Dermis blood vessel endothelial cell (primary cell): ENCODE measurements at places on chromosomes 7 and 10. TPM values are rescaled to one million over a fixed set of nuclear protein-coding genes. Genes with fewer than 3 reads are reported as not detected.

- peak; percentile 86 for DNase-seq
These were observed 128.0 kb downstream of the ZMIZ1 start for GRCh38 chr10:79196470-79197461.

VAX1 gene
- not detected in 2 replicates for total RNA-seq

DNA sequence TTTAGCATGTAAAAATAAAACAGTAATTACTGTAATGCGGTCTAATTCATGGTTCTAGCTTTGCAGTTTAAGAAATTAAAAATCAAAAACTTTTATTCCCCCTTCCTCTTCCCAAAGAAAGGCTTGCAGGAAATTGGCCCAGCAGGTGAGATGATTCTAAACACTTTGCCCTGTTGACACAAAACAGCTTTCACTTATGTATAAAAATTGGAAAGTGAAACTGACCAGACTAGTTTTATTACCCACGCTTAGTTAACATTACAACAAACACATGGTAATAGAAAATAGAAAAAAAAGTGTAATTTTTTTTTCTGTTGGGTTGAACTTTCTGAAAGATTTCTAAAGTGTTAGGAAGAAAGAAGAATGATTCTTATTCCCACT lies 1.2 kb upstream of the CCDC6 start:
- DNase-seq = no peak

GRCh38 chr7:51592842-51593599 lies 276.4 kb upstream of the COBL start:
- DNase-seq = no peak

DNA sequence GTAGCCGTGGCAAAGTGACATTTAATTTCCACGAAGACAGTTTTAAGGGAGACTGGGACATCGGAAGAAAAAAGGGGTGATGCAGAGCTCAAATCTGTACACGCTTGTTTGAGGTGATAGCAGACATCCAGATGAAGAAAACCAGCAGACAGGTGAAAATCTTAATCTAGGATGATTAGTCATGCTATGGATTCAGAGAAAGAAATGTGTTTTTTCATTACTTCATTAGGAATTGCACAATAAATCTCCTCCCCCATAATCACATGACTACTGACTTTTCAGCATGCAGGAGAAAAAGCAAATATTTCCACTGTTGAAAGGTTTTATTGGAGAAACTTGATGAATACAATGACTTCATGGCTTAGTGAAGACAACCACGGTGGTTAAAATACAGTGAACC lies 2.5 kb downstream of the NUDT5 start:
- no peak for DNase-seq

HEPACAM2 gene
- not detected in 2 replicates for total RNA-seq

DNA sequence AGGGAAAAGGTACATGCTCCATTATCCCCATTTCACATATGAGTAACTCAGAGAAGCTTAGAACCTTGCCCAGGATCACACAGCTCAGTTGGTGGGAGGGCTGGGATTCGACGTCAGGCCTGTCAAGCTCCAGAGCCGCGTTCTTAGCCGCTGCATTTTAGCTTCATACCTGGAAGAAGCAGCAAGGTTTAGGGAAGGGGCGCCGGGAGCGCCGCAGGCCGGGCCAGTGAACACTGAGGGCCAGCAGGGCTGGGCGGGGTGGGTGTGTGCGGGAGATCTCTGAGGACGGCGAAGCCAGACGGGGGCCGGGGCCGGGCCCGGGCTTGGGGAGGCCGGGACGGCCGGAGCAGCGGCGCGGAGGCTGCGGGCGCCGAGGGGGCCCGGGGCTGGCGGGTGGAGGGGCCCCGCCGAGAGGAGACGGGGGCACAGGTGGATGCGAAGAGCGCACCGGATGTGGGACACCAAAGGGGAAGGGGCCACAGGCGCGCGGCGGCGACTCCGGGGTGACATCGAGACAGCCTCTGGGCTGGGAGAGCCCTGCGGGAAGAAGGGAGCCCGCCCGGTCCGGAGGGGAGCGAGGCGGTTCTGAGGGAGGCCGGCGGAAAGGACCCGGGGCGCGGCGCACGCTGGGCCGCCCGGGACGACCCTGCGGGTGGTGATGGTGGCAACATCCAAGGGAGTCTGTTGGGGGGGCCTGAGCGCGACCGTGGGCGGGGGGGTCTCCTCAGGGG lies 498 bp downstream of the NDST2 start:
- DNase-seq = peak; percentile 36

- DNase-seq = no peak
These were observed 258.4 kb upstream of the FZD1 start for GRCh38 chr7:91005841-91006240.

TSPAN12 gene
- total RNA-seq = 74.5 and 83.4 TPM in 2 replicates

DNA sequence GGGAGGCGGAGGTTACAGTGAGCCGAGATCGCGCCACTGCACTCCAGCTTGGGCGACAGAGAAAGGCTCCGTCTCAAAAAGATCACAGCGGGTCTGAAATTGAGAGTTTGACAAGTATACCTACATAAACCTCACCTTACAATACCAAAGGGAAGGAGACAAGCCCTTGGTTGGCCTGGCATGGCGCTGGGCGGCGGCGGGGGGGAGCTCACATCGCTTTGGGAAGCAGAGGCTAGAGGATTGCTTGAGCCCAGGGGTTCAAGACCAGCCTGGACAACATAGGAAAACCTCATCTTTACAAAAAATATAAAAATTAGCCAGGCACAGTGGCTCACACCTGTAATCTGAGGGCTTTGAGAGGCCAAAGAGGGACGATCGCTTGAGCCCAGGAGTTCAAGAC lies 1.1 kb upstream of the ARPC1A start:
- DNase-seq = no peak

DNA sequence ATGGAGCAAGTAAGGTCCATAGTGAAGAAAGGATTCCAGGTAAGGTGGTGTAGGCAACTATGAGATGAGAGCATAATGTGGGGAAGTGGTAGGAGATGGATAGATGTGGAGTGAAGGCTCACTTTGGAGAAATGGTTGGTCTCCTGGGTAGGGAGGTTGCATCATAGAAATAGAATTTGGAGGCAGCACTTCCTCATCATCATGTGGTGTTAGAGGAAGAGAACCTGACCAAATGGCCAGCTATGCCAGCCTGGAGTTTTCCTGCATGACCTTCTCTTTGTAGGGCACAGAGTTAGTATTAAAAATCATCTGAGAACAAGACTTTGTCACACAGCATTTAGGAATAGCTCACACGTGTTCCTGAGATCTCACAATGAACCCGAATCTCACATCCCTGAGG lies 126.7 kb upstream of the CXCL12 start:
- DNase-seq = no peak

GRCh38 chr10:22053048-22053447 lies 49.5 kb upstream of the DNAJC1 start:
- DNase-seq = no peak

DNA sequence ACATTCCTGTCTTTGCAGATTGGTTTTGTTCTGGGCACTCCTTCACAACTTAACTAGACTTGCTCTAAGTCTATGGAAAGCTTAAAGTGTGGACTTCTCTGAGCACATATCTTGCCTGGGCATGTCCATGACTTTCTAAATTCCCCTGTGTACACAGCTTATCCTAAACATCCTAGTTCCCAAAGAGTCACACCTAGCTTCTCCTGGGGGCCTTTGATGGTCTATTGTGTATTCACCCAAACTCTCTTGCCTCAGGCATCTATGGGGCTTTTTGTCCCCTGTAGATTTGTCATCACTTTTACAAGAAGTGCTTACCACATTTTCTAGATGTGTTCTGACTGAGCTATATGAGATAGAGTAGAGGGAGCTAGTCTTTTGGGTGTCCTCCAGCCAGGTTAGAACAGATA lies 12.2 kb upstream of the ZNF488 start:
- DNase-seq = no peak

NPC1L1 gene
- not detected in 2 replicates for total RNA-seq

GIMAP2 gene
- 75.9 and 87.0 TPM in 2 replicates for total RNA-seq

DNA sequence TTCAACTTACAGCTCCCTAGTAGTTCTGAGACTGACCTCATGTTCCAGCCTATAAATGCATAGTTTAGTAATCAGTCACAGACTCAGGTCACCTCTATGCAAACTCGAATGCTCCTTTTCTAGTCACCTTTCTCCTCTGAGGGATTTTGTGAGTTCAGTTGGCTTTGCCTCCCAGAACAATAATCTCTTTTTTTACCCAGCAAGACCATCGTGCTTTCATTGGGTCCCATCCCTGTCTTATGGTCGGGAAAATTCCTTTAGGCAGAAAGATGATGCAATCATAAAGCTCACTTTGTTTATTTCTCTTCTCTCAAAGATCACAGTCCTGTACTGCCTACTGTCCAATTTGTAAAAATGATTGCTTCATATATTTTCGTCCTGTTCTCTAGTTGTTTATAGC lies 38.4 kb downstream of the TWIST1 start:
- DNase-seq = no peak

DNA sequence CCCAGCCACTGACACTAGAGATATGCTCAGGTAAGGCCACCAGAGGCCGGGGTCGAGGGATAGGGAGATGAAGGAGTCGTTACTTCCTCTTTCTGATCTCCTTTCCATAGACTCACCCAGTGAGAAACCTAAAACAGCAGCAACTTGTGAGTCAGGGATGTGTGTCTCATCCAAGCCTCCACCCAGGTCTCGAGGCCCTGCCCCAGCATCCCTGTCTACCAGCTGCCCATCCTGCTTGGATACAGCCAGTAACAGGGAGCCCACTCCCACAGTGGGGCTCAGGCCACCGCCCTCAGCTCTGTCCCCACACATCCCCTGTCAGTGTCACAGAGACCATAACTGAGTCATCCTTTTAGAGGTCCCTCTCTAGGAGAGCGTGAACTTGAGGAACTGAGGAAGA lies 49.6 kb upstream of the CHST15 start:
- DNase-seq = no peak

DNA sequence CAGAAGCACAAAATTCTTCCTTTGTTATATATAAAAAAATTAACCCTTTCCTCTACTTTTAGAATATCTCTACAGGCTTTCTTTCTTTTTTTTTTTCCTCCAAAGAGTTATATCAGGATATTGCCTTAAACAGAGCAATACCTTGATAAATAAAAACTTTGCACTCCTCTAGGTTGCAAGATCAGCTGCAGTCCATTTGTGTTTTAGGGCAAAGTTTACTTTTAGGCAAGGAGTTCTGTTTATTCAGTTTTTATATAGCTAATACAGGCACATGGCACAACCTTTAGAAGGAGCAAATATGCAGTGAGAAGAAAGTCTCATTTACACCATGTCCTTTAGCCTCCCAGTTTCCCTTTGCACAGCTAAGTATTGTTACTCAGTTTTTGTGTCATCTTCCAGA lies 10.3 kb downstream of the LRMDA start:
- no peak for DNase-seq

- DNase-seq = peak; percentile 87
These were observed 560.5 kb downstream of the PARD3 start for GRCh38 chr10:34254596-34254995.

GRCh38 chr10:118698421-118698820 lies 56.3 kb downstream of the CACUL1 start:
- peak; percentile 78 for DNase-seq

DNA sequence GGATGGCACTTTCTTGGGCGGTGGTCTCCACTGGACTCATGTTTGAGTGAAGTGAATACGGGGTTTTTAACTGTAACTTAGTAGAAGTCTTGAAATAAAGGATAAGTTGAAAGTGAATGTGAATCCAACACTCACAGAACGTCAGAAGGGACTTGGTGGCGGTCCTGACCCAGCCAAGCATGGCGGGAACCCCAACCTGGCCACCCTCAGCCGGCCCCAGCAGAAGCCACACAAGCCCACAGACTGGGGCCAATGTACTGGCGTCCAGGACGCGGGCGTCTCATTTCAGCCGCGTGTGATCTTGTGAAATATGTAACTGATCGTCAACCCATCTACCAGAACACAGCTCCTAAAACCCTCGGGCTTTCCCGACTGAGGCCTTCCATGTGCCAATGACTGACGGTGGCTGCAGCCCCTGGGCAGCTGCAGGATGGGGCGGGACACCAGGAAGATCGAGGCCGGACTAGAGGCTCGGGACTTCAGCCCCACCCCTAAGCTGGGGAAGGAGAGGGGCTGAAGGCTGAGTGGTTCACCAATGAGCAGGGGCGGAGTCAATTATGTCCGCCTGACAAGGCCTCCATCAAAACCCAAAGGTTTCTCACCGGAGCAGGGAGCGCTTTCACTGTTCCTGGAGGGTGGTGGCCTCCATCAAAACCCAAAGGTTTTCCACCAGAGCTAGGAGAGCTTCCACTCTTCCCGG lies 161.5 kb downstream of the MAD1L1 start:
- no peak for DNase-seq

GRCh38 chr10:57791546-57791945 lies 476.1 kb downstream of the IPMK start:
- DNase-seq = no peak

PRKAR1B gene
- 77.9 and 82.4 TPM in 2 replicates for total RNA-seq

GRCh38 chr10:120598386-120598785 lies 141.4 kb downstream of the PLPP4 start:
- DNase-seq = no peak

DNA sequence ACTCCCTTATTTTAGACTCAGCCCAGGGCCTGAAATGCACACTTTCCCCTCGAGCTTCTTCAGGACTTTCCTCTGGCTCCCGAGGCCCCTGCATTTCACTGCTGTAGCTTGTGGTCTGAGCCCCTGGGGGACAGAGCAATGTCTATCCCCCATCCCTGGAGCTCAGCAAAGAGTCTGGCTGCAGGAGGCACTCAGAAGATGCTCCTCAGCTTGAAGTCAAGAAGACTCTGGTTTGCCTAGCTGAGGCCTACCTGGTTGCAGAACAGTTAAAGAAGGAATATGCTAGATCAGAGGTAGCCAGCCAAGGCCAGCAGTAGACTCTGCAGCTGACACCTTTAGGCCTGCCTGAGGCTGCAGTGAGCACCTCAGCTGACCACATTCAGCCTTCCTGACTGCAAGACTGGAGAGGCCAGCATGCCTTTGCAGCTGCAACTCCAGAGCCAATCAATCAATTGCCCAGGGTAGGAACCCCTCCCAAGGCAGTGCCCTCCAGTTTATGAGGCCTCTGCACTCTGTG lies 36.9 kb upstream of the IKZF1 start:
- DNase-seq = no peak

- DNase-seq = no peak
These were observed 64.2 kb downstream of the TRIL start for GRCh38 chr7:28893888-28894287.

HOXA5 gene
- 5.6 and 6.1 TPM in 2 replicates for total RNA-seq

DNA sequence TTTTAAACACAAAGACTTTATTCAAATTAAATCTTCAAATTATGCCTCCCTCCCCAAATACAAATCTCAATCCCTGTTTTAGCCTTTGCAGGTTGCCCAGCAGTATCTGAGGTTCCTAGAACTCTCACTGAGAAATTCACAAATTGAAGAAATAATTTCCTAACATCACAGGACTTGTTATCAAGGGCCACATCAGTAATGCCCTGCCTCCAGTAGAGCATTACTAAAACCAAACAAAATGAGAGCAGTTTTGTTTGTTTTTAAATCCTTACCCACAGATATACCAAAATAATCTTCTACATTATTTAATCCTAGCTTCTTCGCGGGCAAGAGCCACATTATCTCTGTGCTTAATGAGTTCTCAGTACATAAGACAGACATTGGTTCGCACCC lies 152.2 kb downstream of the SGMS1 start:
- no peak for DNase-seq

DNA sequence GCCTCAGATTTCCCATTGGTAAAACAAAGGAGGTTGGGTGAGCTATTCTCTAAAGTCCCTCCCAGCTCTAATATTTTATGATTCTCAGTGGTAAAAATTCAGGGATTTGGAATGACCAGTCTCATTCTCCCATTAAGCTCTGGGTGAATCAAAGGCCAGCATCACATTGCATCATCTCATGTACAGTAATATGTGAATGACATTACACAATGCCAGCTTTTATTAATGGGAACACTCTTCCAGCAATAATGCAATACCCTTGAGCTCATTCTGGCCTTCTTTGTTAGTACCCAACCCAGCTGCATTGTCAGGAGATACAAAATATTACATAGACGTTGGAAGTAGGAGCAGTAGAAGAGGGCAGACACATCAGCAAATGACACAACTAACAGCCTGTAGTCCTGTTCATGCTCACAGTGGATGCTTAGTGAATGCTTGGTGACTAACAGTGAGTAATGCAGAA lies 100.0 kb upstream of the EGR2 start:
- DNase-seq = no peak
